AG10803 (cell line): ENCODE measurements at places on chromosomes 1 and 21.

- DNase-seq = peak; percentile 93
These were observed 1.6 kb downstream of the RASSF5 start for GRCh38 chr1:206508956-206509355.

DNA sequence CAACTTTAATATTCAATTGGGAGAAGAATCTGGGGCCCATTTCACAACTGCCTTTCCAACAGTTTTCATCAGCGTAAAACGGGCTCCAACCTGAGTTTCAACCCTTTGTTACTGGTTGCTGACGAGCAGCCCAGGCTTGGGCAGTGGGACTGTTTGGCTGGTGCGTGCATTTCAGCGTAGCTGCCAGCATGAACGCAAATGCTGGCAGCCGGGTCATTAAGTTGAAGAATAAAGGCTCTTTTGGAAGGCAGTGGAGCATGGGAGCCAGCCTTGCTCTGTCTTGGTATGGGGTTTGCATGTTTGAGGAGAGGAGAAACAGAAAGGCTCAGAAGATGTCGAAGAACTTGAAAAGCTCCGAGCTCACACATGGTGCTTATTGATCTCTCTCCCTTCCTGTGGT is 40.7 kb downstream of the WDR3 start:
- DNase-seq = no peak

DNA sequence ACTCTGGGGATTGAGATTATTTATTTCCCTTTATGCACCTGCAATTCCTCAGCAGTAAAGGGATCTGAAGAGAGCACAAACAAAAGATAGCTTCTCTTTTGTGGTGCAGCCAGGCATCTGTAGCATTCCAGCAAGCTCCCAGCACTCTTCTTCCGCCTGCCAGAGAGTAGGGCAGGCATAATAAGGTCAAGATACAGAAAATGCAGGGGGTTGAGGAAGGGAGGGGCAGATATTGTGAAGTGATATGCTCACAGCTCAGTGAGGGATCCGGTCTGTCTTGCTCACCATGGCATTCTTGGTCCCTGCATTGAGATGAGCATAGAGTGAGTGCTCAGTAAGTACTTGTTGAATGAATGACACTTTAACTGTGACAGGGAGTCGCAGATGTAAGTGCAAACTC is 23.9 kb downstream of the FASLG start:
- DNase-seq = no peak

- DNase-seq = no peak
These were observed 1.8 kb downstream of the AGPAT3 start for GRCh38 chr21:43866659-43867331.

DNA sequence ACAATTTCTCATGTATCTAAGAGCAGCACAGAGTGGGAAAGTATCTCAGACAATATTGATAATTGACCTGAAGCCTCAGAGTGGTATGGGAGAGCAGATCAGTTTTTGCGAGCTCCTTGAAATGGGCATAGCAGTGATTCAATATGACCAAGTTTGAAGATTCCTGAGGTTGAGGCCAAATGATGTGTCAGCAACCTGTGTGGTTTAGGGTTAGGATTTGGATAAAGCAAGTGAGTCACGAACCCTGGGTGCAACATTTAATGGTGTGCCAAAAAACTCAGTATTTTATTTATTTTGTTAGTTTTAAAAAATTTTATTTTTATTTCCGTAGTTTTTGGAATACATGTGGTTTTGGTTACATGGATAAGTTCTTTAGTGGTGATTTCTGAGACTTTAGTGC is 92.5 kb upstream of the C21orf91 start:
- peak; percentile 66 for DNase-seq

DNA sequence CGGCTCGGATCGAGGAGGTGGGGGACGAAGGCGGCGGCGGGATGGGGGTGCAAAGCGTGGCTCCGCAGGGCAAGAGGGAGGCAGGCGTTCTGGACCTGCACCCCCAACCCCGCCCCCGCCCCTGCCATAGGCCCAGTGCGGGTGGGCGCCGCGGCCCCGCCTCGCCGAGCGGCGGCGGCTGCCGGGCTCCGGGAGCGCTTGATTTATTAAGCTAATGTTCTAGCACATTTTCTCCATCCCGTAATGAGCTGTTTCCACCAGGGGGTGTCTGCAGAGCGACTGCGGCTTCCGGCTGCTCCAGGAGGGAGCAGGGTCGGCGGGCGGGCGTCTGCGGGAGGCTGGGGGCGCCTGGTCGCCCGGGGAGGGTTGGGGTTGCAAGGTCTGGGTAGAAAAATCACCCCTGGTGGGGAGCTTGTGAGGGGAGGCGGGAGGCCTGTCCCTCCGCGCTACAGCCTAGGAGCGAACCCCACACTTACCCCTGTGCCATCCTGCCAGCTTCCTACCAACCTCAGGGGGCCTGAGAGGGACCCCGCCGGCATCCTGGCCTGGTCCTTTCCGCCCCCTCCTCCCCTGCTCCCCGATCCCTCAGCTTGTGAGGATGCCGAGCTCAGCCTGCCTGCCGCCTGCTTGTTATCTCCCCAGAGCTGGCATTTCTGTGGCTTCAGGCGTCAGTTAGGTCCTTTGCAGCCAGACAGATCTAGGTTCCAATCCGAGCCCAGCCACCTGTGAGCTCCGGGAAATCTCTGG is 48.5 kb upstream of the ACOT11 start:
- DNase-seq = peak; percentile 34

DNA sequence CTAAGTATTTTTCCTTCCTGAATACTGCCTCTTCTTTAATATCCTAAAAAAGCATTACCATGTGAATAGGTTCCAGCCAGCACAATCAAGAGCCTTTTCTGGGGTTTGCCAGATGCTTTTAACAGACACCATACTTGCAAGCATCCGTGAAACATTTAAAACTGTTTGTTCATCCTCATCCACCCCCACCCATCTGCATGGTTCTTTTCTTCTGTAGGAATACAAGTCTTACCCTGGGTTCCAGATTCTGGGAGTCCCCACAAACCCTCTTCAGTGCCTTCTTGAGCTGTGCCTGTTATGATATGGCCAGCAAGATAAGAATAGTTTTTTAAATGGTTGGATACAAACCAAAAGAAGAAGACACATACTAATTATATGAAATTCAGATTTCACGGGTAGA is 354.9 kb upstream of the PLXNA2 start:
- no peak for DNase-seq

- peak; percentile 71 for DNase-seq
These were observed 131.0 kb upstream of the RUNX1 start for GRCh38 chr21:35179990-35180540.

GRCh38 chr1:165799387-165799786 is 28.0 kb upstream of the UCK2 start:
- DNase-seq = no peak

GRCh38 chr1:44941424-44942324 is 44.7 kb downstream of the EIF2B3 start:
- DNase-seq = no peak

GRCh38 chr1:118136187-118136941 is 48.7 kb downstream of the SPAG17 start:
- peak; percentile 86 for DNase-seq

DNA sequence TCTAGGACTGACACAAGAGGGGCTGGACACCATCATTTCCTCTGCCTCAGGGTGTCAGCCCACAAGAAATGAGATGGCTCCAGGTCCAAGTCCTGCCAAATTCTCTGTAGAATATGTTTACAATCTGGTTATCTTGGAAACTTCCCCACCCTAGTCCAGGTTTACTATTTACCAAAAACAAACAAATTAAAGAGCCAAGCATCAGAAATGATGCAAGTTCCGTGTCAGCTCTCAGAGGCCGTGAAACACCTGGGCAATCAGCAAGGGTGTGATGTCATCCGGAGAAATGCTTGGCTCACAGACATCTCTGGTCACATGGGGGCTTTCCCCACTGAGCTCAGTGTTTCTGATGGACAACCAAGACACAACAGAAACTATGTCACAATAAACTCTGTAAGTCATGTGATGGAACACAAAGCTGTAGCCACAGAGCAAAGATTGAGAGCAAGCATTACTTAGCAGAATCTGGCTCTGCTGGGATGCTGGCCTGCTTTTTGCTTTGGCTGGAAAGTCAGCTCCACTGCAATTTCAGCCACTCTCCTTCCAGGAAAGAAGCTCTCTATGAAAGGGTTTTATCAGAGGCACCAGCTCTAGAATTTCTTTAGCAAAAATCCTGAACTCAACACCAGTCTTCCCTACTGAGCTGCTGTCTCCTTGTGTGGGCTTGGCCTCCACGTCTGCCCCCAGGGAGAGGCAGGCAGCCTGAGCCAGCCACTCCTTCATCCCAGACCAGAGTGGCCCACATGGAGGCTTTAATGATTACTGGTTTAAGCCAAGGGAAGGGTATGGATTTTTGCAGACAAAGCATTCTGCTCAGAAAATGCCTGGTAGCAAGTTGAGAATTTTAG is 55.9 kb downstream of the NENF start:
- DNase-seq = peak; percentile 72

- no peak for DNase-seq
These were observed 398.9 kb downstream of the MATN1 start for GRCh38 chr1:30324251-30325084.

- no peak for DNase-seq
These were observed 631 bp upstream of the LAPTM5 start for GRCh38 chr1:30758121-30758688.

- DNase-seq = peak; percentile 56
These were observed 4.4 kb downstream of the DVL1 start for GRCh38 chr1:1344655-1345361.

GRCh38 chr1:240797050-240797449 is 185.1 kb upstream of the GREM2 start:
- DNase-seq = no peak

DNA sequence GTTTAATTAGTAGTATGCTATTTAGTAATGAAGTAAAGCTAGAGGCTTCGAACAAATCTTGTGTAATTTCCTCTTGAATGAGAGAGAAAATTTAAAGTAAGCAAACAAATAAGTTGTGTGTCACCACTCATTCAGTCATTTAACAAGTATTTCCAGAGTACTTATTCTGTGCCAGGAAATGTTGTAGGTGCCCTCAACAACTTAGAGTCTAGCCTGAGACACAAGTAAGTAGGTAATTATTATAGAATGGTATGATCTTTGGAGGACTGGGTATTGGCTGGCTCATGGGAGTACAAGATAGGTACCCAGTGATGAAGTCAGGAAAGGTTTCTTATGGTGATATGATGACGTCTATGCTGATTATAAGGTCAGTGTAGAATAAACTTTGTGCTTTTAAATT is 17.4 kb upstream of the METTL18 start:
- DNase-seq = no peak

DNA sequence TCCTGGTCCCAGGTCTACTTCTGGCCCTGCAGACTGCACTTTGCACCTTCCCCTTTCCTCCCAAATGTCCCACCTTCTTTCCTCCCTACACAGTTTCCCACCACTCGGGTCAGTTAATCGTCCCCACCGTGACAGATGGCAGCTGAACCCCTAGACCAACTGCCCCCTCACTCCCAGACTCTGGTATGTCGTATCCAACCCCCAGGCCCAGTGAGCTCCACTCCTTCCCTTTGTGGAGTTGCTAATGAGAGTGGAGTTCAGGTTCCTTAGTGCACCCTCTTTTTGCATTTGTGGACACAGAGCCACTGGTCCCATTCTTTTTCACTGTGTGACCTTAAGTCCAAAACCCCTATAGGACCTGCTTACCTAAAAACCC is 1.8 kb downstream of the MAN1C1 start:
- no peak for DNase-seq

- peak; percentile 8 for DNase-seq
These were observed 918.2 kb upstream of the ADGRL2 start for GRCh38 chr1:80882553-80882952.

DNA sequence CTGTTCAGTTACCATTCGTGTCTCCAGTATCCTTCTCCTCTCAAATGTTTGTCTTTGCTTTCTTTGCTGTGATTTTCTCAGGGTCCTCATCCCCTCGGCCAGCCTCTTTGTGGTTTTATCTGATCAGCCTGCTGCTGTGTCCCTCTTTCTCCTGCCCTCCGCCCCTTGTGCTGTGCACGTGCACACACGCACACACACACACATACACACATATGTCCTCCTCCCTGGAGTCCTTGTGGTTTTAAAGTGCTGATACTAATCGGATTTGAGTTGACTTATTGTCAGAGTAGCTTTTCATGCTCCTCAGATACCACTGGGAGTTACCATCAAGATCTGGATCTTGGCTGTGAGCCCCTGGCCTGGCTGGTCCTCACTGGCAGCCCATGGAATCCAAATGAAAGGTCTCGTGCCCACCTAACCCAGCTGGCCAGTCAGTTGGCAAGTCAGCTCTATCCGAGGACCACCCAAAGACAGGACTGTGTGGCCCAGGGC is 34.1 kb downstream of the QSOX1 start:
- no peak for DNase-seq

GRCh38 chr21:42307106-42307505 is 8.1 kb downstream of the TFF3 start:
- DNase-seq = no peak

DNA sequence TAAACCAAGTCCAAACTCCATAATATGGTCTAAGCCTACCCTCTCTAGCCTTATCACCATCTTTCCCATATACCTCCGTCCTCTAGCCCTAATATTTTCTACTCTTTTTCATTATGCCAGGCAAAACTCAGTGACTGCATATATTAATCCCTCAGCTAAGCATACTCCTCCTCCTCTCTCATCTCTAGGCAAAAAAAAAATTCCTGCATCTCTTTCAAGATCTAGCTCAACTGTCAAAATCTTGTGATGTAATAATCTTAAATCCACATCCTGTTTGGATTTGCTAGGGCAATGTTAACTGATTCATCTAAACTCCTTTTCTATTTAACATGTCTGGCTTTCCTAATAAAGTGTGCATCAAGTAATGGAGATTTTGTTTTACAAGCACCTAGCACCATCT is 20.4 kb downstream of the PRPF38A start:
- peak; percentile 3 for DNase-seq

DNA sequence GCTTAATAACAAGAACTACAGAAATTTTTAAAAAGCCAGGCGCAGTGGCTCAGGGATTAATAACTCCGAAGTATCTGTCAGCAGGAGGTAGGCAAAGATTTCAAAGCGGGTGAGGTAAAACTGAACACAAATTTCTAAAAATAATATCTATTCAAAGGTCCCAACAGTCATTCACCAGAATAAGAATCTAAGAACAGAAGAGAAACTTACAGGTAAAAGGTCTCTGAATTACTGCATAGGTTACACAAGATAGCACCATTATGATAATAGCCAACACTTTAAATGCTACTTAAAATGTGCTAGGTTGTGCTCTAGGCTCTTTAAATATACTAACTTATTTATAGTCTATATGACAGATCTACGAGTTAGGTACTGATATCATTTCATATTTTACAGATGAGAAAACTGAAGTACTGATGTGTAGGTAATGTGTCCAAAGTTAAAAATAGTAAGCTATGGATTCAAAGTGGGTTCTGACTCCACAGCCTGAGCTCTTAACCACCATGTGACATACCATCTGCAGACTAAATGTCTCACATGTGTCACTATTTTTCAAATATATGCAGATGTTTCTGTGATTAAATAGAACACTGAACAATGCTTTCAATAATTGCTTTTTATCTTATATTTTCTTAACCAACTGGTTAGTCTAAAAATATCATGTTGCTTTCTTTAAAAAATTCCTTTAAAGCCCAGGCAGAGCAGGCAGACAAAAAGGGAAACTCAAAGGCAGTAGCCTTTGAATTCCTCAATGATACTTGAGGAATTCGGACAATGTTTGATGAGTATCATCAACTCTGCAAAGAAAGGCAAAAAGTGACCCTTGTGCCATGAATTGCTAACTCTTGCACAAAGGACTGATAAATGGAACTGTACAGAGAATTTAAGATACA is 80.5 kb upstream of the TTC39A start:
- peak; percentile 23 for DNase-seq

- DNase-seq = no peak
These were observed 5.2 kb downstream of the KRTAP20-4 start for GRCh38 chr21:30625449-30626165.
